ENCODE measurements at places on chromosomes 2 and 18.

- no peak for DNase-seq
Measured at GRCh38 chr2:81299841-81300240, 995.3 kb upstream of the LRRTM1 start.

- DNase-seq, result no peak
Measured at GRCh38 chr2:105746177-105747080, 1.7 kb downstream of the NCK2 start.

DNA sequence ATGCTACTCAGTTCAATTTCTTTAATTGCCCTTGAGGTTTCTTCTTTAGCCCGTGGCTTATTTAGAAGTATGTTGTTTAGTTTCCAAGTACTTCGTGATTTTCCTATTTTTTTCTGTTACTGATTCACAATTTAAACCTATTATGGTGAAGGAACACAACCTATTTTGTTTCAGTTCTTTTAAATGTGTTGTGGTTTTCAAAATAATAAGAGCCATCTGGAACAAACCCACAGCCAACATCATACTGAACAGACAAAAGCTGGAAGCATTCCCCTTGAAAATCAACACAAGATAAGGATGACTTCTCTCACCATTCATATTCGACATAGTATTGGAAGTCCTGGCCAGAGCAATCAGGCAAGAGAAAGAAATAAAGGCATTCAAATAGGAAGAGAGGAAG, 155.2 kb downstream of the GALNT1 start:
- DNase-seq, result no peak

DNA sequence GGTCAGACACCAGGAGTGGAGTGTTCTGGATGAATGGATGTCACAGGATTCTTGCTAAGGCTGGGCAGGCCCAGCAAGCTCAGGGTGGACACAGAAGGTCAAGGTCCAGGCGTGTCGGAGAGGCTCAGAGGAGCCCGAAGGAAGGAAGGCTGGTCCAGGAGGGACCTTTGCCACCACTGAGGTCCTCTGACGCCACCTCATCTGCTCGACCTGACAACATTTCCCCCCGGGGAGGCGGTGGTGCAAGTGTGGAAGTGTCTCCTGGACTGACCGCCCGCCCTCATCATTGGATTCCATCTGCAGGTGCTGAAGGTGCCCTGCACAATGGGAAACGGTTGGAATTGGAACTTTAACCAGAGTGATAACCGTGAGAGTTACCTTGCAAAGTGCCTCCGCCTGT, 124.6 kb downstream of the RTP5 start:
- DNase-seq, result no peak

DNA sequence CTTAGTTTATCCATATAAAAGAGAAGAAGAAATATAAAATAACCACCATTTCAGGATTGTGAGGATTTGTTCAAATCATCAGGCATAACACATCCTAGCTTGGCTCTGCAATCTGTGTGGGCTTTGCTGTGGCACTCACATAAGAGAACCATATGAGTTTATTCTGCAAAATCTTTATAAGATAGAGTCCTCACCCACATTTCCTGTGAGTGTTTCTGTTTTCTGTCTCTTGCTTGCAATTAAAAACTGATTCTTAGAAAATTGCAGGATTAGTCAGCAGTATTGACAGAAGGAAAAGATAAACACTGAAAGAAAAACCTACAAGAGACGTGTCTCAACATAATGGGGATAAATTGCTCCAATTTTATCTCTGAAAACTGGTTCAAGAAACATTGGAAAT, 258.5 kb downstream of the RND3 start:
- DNase-seq, result no peak

DNA sequence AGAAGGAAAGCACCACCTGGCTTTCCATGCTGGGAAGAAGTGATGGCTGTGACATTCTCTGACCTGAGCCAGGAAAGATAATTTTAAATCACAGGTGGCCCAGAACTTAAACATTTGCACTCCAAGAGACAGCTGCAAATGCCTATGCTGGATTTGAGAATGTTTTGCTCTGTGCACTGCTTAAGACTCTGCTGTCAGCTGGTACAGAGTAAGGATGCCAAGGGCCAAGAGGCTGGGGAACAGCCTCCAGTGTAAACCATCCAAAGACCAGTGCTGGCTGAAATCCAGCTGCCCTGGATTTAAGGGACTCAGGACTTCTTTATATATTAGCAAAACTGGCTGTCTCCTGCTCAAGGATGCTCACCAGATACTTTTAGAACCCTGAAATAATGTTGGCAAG, 3.9 kb downstream of the HOXD8 start:
- no peak for DNase-seq

DNA sequence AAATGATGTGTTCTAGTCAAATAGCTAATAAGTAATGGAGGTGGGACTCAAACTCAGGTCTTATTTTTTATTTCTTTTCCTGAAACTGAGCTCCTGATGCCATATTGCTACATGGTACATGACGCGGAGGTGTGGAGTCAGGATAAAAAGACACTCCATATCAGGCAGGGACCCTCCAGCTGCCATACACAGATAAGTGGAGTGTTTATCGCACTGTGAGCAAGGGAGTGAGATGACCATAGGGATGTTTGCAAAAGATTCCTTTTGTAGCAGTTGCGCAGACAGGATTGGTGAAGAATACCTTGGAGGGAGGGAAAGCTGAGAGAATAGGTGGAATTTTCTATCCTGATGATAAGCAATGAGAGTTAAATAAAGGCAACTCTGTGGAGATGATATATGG, 657.2 kb downstream of the RNF144A start:
- no peak for DNase-seq

- no peak for DNase-seq
Measured at GRCh38 chr2:120346667-120347358, 877 bp downstream of the INHBB start.

GRCh38 chr2:64899081-64899865, 89.9 kb upstream of the SLC1A4 start:
- no peak for DNase-seq

DNA sequence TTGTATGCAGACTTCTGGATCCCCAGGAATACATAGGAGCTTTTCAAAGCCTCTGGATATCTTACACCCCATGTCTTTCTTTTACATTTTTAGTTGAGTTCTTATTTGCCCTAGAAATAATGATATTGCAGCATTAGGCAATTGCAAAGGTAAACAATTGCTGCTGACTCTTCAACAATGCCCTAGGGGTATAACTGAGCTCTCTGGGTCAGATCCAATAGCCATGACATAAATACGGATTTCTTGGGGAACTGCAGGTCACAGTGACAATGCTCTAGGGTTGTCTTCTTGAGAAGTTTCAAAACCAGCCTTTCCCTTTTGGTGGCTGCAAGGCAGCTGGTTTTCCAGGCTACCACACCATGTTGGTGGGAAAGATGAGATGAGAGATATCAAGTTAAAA, 16.5 kb upstream of the OR6B3 start:
- DNase-seq, result no peak

DNA sequence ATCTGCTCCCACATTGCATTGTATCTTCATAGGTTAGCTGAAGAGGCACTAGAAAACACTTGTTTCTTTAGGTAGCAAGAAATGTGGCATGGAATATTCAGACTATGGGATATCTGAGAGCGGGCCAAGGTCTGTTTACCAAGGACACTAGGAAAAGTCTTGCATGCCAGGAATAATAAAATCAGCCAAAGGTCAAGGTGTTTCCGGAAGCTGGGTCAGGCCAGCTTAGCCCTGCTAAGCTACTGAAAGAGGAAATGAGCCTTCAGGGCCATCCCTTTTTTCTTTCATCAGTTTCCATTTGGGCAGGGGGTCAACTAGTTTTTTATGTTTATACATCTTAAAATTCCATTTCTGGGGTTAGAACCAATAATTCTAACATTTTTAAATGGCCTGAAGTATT, 101.1 kb downstream of the DPP4 start:
- no peak for DNase-seq

- no peak for DNase-seq
Measured at GRCh38 chr2:11862049-11862448, 115.6 kb downstream of the LPIN1 start.

GRCh38 chr2:10770956-10771750, 41.4 kb downstream of the PDIA6 start:
- no peak for DNase-seq

DNA sequence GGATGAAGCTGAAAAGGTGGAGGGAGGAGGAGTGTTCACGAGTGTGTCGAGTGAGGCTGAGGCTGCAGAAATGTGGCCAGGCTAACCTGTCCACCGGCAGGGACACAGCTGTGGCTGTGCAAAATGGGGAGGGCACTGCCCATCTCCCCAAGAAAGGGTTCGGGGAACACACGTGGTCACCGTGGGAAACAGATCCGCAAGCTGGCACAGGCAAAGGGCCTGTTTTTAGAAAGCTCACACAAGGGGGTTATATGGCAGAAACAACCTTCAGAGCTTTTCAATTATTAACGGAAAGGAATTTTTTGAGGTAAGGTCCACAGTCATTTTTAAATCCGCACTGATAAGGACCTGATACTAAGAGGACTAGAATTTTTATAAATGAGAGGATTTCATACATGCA, 35.7 kb downstream of the SH3YL1 start:
- no peak for DNase-seq

DNA sequence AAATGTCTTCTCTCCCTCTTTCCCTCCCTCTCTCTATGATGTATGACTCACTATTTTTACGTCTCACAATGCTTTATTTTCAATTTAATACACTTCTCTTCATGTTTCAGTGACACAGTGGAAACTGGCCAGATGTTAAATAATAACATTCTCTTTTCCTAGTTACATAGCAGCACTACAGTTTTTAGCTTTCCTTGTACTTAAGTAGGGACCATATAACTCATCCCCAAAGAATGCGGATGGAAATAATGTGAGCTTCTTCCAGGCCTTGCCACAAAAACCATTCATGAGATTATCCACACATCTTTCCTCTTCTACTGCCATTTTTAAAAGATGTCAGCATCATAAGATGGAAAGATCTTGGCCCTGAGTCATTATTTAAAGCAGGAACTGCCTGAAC, 789.4 kb downstream of the LRP1B start:
- no peak for DNase-seq

DNA sequence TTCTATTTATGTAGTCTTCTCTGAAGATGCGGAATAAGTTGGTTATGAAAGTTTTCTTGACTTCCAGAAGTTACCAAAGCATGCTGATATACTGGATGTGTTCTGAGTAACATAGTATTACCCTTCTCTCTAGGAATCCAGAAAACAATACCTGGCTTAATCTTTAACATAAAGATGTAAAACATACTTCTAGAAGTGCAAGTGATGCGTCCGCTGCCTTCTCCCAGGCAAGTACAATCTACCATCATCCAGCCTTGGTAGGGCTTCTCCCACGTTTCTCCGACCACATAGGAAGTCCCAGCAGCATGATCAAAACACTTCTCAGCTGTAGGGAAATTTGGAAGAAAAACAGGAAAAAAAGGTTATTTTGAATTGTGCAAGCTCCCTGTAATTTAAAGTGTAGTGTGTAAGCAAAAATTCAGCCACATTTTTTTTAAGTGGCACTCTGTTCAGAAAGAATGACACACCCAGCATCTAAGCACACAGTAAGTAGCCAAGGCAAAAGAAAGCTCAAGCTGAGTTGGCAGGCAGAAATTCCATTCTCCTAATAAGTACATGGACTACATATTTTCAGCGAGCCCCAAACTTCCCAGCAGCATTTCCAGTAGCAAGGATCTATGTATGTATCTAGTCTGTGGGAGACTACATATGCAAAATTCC, 5.2 kb downstream of the FN1 start:
- no peak for DNase-seq

- DNase-seq, result no peak
Measured at GRCh38 chr18:8248576-8248975, 360.7 kb upstream of the RAB12 start.

GRCh38 chr2:109277406-109277805, 148.4 kb downstream of the SH3RF3 start:
- no peak for DNase-seq

GRCh38 chr2:40823478-40823877, 371.6 kb upstream of the SLC8A1 start:
- DNase-seq, result no peak

Measured in NCI-H446 treated with DMSO at 0.1 percent for 48 hours (cell line).